ENCODE measurements at places on chromosomes 13 and 19.

- no peak for DNase-seq
Measured at GRCh38 chr13:40439928-40440327, 226.5 kb downstream of the FOXO1 start.

DNA sequence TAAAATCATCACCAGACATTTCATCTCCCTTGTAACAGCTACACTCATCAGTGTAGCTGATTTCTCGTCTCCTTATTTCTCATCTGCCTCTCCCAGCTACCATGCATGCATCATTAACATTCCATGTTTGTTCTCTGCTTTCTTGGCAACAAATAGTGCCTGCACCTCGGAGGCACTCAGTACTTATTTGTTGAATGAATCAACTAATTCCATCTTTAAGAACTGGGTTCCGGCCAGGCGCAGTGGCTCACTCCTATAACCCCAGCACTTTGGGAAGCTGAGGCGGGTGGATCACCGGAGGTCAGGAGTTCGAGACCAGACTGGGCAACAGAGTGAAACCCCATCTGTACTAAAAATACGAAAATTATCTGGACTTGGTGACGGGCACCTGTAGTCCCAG is 63.9 kb upstream of the GTF3A start:
- no peak for DNase-seq

DNA sequence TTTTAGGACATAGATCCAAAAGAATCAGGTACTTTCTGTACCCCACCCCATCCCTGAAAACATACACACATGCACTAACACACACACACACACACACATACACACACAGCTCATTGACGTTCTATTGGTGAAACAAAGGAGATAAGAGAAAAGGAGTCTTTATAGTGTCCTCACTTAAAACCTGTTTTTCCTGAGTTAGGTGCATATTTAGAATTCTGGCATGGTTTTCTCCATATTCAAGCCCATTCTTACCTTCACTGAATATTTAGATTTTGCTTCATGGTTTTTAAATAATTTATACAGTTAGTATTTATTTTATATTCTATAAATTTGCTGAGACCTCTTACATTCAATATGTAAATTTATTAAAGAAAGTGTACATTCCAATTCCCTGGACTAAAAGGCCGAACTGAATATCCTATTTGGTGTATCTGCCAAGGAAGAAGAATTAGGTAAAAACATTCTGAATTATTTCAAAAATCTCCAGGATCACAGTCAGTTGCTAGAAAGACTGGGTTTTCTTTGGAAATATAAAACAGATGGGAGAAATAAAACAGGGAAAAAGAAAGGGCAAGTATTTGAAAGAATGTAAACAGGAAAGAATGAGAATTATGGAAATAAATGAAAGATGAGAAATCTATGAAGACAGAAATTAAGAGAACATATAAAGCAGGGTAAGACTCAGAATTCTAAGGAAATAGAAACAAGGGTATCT is 556.2 kb downstream of the KCTD12 start:
- DNase-seq, result no peak

DNA sequence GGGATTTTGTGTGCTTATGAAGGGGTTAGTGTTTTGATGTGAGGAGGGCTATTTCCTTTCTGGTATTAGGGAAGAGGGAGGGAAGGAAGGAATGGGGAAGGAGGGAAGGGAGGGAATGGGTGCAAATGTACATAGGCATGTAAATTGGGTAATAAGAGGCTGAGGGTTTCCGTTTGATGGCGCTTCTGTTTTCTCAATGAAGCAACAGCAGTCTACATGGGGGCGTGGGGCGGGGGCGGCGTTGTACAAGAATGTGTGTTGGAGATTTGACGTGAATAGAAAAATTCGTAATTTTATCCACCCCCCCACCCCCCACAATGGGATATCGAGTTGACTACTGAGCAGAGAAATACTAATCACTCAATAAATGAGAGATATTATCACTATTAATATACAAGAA is 52.5 kb downstream of the PDS5B start:
- no peak for DNase-seq

- no peak for DNase-seq
Measured at GRCh38 chr13:98254513-98254912, 77.4 kb upstream of the RNF113B start.

DNA sequence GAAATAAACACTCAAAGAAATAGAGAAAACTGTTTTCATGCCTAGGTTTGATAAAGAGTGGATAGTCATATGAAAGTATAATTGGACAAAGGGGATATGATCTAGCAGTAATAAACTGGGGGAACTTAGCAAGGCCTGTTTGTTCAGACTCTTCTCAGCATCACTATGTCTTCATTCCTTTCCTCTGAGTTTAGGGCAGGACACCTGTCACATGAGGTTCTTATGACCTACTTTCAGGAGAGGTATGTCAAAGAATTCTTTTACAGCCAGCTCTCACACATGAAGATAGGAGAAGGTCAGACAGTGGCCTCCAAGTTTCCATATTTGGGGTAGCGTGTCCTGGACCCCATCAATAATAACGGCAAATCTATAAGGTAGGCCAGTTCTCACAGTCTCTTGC is 11.4 kb upstream of the RFXAP start:
- DNase-seq, result no peak

- no peak for DNase-seq
Measured at GRCh38 chr13:96417939-96418685, 328.2 kb downstream of the HS6ST3 start.

- no peak for DNase-seq
Measured at GRCh38 chr13:59103004-59103768, 1060.5 kb downstream of the DIAPH3 start.

DNA sequence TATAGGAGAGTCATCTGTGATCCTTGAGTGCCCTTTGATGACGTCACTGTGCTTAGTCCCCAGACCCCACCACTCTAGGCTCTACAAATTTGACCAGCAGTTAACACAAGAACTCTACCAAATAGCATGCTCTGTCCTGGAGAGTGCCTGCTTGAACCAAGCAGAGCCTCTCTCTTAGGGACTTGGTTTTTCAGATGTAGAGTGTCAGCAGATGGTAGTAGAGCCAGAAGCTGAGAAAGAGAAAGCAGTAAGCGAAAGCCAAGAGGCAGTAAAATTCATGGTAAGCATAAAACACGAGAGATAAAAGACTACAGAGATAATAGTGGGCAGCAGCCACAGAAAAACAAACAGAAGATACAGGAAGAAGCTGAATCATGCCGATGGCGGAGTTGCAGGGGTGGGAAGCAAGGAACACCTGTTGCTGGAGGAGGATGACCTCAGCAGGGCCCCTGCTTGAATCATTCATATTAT is 193.3 kb downstream of the SLC7A1 start:
- DNase-seq, result no peak

GRCh38 chr19:49413348-49413747 is 9.9 kb downstream of the PTH2 start:
- no peak for DNase-seq

DNA sequence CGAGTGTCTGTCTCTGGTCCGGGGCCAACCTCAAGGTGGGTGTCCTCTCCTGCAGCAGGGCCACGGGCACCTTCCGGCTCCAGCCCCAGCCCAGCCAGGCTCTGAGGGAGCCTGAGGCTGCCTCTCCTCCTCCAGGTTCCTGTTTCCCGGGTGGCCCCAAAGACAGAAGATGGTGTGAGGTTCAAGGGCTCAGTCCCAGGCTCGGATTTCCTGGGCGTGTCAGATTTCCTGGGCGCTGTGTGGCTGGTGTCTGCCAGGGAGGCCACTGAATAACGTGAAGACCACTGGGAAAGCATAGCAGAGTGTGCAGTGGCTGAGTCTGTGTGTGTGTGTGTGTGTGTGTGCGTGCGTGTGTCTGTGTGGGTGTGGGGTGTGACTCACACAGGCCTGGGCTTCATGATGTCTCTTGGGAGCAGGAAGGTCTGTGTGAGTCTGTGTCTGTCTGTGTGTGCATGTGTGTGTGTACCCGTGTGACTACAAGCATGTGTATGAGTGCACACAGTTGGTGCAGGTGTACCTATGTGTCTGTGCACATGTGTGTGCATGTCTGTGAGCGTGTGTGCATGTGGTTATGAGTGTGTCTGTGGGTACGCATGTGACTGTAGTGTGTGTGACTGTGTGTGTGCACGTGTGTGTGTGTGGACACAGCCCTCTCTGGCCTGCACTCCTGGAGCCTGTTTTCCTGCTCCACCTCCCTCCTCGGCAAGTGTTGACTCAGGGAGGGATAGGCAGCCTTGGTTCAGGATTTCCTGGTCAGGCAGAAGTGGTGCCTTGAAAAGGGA is 28.3 kb downstream of the CEBPA start:
- no peak for DNase-seq

GRCh38 chr19:5713228-5713627 is 6.7 kb downstream of the LONP1 start:
- no peak for DNase-seq

- DNase-seq, result no peak
Measured at GRCh38 chr13:82797876-82798275, 1084.4 kb downstream of the SLITRK1 start.

DNA sequence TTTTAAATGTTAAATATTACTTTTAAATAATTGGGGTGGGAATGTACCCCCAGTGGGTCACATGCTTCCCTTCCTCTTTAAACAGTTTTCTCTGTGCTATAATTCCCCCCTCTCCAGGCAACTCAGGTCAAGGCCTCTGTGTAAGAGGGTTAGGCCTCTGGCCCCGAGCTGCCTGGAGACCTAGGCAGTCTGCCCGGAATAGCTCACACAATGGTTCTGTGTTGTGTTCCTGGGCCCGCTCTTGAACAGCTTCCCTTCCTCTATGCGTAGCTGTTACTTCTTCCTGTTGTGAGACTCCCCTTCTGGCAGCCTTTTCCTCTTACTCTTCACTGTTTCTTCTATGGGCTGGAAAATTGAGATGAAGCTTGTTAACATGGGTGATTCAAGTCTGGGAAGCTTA is 14.8 kb upstream of the ZNF492 start:
- no peak for DNase-seq

DNA sequence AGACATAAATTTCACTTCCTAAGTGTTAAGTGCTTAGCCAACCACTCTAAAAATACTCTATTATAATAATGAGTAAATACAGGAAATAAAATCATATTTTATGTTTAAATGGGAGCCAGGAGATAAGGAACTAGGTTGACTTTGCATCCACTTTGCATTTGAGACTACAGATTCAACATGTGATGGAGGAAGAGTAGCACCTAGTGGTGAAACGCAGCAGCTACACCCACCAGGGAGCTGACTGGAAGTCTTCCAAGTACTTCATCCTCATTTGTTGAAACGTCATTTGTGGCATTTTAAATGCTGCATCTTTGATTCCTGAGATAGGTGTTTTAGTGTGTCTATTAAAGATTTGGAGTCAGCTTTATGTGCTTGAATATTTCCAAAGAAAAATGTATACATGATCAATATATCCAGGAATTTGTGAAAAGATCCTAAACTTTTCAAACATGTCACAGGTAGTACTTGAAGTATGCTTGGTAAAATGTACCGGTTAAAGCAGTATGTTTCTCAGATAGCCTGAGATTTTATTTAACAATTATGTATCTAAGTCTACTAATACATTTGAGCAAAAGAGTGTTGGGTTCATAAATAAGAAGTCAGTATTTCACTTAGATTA is 17.4 kb upstream of the KCTD12 start:
- DNase-seq, result peak; percentile 64

GRCh38 chr19:35557539-35558399 is 5.7 kb downstream of the ATP4A start:
- peak; percentile 89 for DNase-seq

DNA sequence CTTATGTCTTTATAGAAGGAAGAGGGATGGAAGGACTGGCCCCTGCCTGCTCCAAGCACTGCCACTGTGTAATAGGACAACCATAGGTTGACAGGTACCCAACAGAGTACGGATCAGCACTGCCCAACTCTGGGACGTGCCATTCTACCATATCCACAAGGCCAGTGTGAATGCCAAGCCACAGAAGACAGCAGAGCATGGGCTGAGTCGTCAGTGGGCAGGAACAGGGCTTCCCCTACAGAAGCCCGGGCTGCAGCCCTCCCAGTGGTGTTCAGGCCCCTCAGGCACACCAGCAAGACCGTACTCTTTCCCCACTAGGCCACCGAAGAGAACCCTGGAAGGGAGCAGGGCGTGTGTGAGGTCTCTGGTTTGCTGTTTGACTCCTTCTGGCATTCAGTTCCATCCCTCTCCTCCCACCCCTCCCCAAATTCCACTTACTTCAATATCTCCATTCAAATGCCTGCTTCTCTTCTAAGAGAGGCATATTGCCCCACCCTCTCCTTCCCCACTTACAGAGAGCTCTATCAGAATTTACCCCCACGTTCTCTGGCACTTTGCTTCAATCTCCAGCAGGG is 209.4 kb downstream of the FOXO1 start:
- no peak for DNase-seq

DNA sequence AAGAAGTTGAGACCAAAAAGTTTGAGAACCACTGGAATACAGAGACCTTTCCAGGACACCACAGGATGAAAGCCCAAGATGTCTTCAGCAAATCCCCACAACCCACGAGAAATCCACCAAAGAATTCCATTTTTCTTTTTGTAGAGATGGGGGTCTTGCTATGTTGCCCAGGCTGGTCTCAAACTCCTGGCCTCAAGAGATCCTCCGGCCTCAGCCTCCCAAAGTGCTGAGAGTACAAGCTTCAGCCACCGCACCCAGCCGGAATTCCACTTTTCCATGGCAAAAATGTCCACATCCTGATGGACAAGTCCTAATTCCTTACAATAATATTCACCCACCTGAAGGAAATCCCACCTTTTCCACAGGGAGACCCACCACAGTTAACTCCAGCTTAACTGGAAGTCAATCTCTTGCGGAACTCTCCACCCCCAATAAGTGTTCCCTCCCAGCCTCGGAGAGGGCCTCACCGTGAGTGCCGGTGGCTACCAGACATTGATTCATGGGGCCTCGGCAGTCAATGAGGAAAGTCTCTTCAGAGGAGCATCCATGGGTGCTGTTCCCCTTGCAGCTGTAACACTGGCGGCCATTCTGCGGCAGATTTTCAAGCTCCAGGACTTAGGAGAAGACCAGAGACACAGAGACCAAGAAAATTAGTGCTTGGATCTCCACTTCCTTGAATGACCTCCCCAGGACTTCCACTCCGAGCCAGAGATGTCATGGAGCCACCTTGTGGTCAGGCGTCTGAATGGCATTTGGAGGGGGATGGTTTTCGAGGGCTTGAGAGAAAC is 12.3 kb upstream of the CADM4 start:
- no peak for DNase-seq

- no peak for DNase-seq
Measured at GRCh38 chr19:2081873-2082810, 14.0 kb downstream of the MOB3A start.

- no peak for DNase-seq
Measured at GRCh38 chr13:90246687-90247345, 1100.7 kb upstream of the MIR17HG start.
